ENCODE measurements at places on chromosomes 2 and 18.

DNA sequence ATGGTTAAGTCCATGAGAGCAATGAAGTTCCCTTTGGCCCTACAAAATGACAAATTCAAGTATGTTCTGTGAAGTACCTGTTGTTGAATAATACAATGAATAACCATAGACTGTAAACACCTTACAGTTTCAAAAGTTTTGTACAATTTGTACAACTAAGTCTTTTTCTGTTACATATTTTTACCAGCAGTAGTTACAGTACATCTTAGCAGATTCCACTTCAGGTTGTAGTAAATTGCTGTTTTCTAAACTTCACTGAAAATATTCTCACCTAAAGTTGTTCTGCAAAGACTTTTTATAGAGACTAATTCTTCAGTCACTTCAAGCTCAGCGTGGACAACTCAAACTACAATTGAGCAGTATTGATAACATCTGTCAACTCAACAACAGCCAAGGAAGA is 28.7 kb downstream of the LNPK start:
- DNase-seq, result no peak

DNA sequence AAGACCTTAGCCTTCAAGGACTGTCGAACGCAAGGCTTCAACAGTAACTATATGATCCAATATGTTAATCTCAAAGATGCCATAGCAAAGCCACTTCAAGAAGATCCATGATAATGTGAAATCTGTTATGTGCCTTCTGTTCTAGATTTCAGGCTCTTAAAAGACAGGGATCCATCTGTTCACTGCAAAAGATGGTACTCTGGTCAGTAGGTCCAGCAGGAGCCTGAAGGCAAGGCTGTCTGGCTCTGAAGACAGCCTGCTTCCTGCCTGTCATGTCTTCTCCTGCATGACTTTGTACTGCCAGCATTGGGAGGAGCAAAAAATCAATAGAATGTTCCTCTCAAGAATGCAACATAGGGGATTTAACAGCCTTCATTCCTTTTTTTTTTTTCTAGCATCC is 270.8 kb upstream of the PARD3B start:
- no peak for DNase-seq

DNA sequence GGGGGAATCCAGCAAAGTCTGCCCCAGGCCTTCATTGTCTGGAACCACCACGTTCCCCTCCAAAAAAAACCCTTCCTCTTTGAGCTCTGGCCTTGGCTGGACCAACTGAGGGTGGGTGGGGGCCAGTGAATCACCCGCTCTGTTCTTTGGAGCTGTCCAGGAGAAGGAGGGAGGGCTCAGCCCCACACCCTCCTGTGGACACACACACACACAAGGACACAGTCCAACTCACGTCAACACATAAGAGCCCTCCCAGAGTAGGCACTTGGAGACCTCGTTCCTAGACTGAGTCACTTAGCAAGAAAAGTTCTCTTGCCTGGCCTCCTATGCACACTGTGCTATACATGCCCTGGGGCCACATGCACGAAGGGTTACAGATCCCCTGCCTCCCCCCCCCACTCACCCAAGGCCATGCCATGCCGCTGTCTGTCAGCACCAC is 1.2 kb upstream of the TNS1 start:
- peak; percentile 92 for DNase-seq

- no peak for DNase-seq
These were observed 166.9 kb downstream of the PDE11A start for GRCh38 chr2:177905640-177906039.

- DNase-seq, result no peak
These were observed 4.9 kb downstream of the ZAP70 start for GRCh38 chr2:97718051-97718882.

- DNase-seq, result no peak
These were observed 104.0 kb downstream of the HIBCH start for GRCh38 chr2:190215620-190216019.

DNA sequence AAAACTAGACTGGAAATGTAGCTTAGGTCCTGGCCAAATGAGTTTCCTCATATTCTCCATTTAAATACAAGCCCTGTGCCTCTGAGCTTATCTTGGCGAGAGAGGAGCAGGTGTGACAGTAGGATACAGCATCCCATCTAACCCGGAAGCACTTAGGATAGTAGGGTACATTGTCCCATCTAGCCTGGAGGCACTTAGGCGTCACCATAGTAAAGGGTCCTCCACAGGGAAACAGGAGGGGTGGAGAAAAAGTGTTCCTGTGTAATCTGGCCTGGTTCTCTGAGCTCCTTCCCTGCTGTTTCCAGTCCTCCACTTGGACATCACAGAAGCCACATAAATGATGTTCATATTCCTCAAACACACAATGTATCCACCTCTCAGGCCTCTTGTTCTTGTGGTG is 301.4 kb downstream of the GALR1 start:
- no peak for DNase-seq

DNA sequence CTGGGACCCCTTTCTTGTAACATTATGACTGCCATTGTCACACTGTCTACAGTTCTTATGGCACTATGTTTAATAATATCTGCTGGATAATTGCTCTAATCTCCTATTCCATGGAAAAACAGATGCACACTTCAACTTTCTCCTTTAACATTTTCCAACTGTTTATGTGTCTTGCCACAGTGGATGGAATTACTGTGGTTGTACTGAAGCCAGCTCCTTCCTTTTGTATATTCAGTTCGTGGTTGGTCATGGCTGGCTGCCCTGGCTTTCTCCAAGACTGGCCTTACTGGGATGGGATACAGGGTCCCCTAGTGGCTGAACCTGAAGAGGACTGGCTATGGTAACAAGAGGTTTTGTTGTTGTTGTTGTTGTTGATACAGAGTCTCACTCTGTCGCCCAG is 113.9 kb downstream of the SS18 start:
- DNase-seq, result no peak

GRCh38 chr2:236717729-236718128 is 148.1 kb downstream of the ACKR3 start:
- DNase-seq, result no peak

DNA sequence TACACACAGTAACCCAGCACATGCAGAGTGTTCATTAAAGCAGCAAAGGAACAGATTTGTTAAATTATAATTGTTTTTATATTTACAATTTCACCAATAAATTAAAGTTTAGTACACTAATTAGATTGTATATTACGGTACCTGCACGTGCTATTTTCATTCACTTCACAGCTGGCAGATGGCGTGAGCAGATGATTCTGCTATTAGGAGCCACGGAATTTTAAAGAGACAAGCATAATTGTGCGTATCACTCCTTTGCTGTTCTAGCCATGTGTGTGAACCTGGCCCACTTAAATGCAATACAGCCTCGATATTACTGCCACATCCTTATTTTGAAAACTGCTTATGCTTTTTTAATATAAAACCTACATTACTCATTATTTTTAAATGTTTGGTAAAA is 332.8 kb upstream of the SOX11 start:
- no peak for DNase-seq

Data from aorta (tissue), 5 donors.